ENCODE measurements at places on chromosomes 3 and 15. TPM values are rescaled to one million over a fixed set of nuclear protein-coding genes. Genes with fewer than 3 reads are reported as not detected.

DNA sequence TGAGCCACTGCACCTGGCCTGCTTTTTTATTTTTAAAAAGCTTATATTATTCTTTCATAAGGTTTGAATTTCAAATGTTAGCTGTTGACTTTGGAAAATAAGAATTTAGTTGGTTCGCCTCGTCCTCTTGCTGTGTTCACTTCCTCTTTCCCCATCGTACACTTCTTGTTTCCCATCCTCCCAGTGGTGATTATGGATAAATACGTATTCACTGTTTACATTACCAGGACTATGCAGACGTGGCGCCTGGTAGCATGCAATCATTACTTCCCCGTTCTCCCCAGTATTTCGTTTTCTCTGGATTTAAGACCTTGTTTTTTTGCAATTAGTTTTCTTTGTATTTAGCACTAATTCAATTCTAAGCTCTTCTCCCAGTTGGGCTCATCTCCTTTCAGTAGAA is 70.1 kb downstream of the LMLN start:
- peaks cover 15% of the 10 kb centered on the region for H3K4me1 ChIP-seq
- H3K27me3 ChIP-seq: peaks cover 2% of the 10 kb centered on the region
- H3K4me3 ChIP-seq: no peak overlapping the region
- no peaks in the 10 kb centered on the region for H3K36me3 ChIP-seq
- DNase-seq: no peak

DNA sequence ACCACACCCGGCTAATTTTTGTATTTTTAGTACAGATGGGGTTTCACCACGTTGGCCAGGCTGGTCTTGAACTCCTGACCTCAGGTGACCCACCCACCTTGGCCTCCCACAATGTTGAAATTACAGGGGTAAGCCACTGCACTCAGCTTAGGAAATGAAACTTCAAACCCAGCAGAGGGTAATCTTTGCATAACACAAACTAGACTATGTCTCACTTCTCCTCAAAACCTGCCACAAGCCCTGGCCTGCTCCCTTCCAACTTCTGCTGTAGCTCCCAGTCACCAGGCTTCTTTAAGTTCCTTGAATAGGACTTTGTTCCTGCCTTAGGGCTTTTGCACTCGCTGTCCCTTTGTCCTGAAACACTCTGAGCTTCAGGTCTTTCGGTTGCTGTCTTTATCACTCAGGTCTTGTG is 39.2 kb upstream of the SEMA4B start:
- H3K4me3 ChIP-seq: no peak overlapping the region
- H3K36me3 ChIP-seq: no peaks in the 10 kb centered on the region
- no peak overlapping the region for H3K27ac ChIP-seq
- H3K4me1 ChIP-seq: peaks cover 38% of the 10 kb centered on the region
- DNase-seq: no peak

- peak; percentile 68 for DNase-seq
- H3K36me3 ChIP-seq: no peaks in the 10 kb centered on the region
- H3K27me3 ChIP-seq: no peaks in the 10 kb centered on the region
- peak overlapping the region; percentile 47 for H3K4me3 ChIP-seq
- peaks cover 7% of the 10 kb centered on the region for H3K4me1 ChIP-seq
Measured at GRCh38 chr15:98311566-98312188, 336.7 kb upstream of the IGF1R start.

GRCh38 chr15:92166751-92167405 is 226.8 kb upstream of the ST8SIA2 start:
- peaks cover 21% of the 10 kb centered on the region for H3K4me1 ChIP-seq
- no peak overlapping the region for H3K4me3 ChIP-seq
- H3K27me3 ChIP-seq: peaks cover 8% of the 10 kb centered on the region
- DNase-seq: no peak
- H3K27ac ChIP-seq: no peak overlapping the region

DNA sequence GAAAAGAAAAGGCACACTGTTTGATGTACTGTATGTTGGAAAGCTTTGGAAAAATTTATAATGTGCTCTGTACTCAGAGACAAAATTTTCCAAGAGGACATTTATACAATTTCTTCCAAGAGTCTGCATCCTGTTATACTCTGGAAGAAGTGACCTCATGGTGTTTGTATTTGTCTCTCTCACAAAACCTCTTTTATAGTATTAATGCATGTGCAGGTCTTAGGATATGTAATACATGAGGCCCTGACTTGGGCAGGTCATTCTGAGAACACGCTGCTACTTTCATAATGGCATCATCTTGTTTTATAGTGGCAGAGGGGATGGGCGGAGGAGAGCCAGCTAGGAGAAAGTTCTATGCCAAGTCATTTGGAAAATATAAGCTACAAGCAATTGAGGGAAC is 72.0 kb upstream of the P3H2 start:
- no peak overlapping the region for H3K4me3 ChIP-seq
- H3K36me3 ChIP-seq: no peaks in the 10 kb centered on the region
- peaks cover 36% of the 10 kb centered on the region for H3K4me1 ChIP-seq

The CCR8 gene
- not detected for total RNA-seq

GRCh38 chr15:31324186-31324585 is 2.4 kb upstream of the KLF13 start:
- no peak overlapping the region for H3K4me3 ChIP-seq
- peaks cover 13% of the 10 kb centered on the region for H3K4me1 ChIP-seq
- peaks cover 14% of the 10 kb centered on the region for H3K27me3 ChIP-seq
- H3K27ac ChIP-seq: no peak overlapping the region

The CCR4 gene
- total RNA-seq: not detected

DNA sequence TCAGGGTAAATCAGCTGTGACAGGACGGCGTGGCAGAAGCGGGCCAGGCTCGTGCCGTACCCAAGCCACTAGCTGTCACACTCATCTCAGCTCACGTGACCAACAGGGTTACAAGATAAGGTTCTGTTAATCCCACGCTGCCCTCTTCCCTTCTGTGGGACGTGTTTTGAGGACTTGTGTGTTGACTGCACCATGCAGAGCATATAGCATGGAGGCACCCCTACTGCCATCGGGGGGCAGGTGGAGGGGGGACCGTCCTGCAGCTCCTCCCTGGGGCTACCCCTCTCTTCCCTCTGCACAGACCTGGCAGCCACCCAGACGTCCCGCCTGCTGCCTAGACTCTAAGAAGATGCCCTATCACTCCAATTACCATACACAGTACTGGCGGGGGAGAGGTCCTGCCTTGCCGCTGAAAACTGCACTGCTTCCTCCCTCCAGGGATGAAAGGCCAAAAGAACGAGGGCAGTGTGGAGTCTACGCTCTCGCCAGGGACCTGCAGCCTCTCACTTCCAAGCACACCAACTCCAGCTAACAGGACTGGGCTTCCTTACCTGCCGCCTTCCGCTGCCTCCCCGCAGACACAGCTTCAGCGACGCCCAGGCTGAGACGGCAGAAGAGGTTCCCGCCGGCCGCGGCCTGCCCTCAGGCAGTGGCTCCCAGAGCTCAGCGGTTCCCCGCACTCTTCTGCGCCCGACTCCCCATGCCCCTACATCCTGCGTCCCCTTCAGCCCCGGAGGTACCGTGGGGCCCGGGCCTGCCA is at the start of gene TNK2:
Gene TNK2 (minus strand): TSS at position 618 of the 760 bp plus-strand sequence. CDS start 19,963 bp downstream, outside the sequence.
- H3K27me3 ChIP-seq: no peaks in the 10 kb centered on the region
- H3K4me1 ChIP-seq: peaks cover 51% of the 10 kb centered on the region
- no peak for DNase-seq
- H3K36me3 ChIP-seq: 0 out of 2 replicates have a peak, but pooled peaks cover 5% of the 10 kb centered on the region
- H3K4me3 ChIP-seq: peak within 1 kb of the TSS; percentile 86

DNA sequence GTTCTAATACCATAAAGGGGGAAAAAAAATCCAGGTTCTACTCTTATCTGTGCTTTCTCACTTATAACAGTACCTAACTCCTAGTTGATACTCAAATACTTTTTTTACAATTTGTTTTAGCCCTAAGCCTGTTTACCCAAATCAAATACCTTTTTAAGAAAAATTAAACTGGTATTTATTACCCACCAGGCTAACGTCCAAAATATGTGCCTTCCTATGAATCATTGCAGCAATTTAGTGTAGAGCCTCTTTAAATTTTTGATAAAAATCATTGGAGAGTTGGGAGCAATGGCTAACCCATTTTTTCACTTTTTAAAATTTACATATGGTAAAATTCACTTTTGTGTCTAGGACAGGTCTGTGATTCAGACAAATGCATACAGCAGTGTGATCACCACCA is 27.9 kb downstream of the FILIP1L start:
- H3K27ac ChIP-seq: peak overlapping the region; percentile 83
- H3K36me3 ChIP-seq: no peaks in the 10 kb centered on the region
- peak; percentile 37 for DNase-seq
- peaks cover 74% of the 10 kb centered on the region for H3K4me1 ChIP-seq
- peak overlapping the region; percentile 67 for H3K4me3 ChIP-seq

GRCh38 chr15:42511007-42511391 is 15.6 kb downstream of the SNAP23 start:
- H3K36me3 ChIP-seq: peaks cover 23% of the 10 kb centered on the region
- H3K4me3 ChIP-seq: peak overlapping the region; percentile 63
- no peaks in the 10 kb centered on the region for H3K27me3 ChIP-seq
- peak overlapping the region; percentile 87 for H3K27ac ChIP-seq
- DNase-seq: peak; percentile 82

The KCNAB1 gene
- total RNA-seq: not detected

The ASB7 gene
- total RNA-seq: 11.4 TPM

- H3K27ac ChIP-seq: no peak overlapping the region
- H3K27me3 ChIP-seq: no peaks in the 10 kb centered on the region
- H3K4me3 ChIP-seq: no peak overlapping the region
- no peak for DNase-seq
- no peaks in the 10 kb centered on the region for H3K36me3 ChIP-seq
- no peaks in the 10 kb centered on the region for H3K4me1 ChIP-seq
Measured at GRCh38 chr15:43977072-43977884, 150.5 kb downstream of the WDR76 start.

GRCh38 chr3:158859362-158859761 is 57.5 kb downstream of the MFSD1 start:
- peaks cover 5% of the 10 kb centered on the region for H3K27me3 ChIP-seq
- no peak overlapping the region for H3K4me3 ChIP-seq
- no peak for DNase-seq
- no peaks in the 10 kb centered on the region for H3K4me1 ChIP-seq
- H3K27ac ChIP-seq: no peak overlapping the region

DNA sequence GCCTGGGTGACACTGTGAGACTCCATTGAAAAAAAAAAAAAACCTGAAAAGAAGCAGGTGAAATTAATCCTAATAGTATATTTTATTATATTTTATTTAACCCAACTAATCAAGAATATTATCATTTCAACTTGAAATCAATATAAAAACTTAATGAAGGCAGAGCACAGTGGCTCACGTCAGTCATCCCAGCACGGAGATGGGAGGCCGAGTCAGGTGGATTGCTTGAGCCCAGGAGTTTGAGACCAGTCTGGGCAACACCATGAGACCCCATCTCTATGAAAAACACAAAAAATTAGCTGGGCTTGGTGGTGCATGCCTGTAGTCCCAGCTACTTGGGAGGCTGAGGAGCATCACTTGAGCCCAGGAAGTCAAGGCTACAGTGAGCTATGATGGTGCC is 33.3 kb upstream of the SLC41A3 start:
- no peak for DNase-seq
- peaks cover 46% of the 10 kb centered on the region for H3K27me3 ChIP-seq
- H3K27ac ChIP-seq: no peak overlapping the region
- no peak overlapping the region for H3K4me3 ChIP-seq

The TRH gene
- not detected for total RNA-seq

DNA sequence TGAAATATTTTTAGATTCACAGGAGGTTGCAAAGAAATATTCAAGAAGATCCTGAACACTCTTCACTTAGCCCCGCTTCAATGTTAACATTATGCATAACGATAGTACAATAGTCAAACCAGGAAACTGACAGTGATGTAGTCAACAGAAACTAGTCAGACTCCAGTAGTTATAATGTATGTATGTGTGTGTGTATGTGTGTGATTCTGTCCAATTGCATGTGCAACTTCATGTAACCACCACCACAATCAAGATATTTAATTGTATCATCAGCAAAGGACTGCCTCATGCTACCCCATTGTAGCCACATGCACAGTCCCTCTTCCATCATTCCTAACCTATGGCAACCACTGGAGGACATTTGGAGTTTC is 77.9 kb downstream of the APBA2 start:
- H3K36me3 ChIP-seq: no peaks in the 10 kb centered on the region
- DNase-seq: no peak
- H3K4me1 ChIP-seq: peaks cover 15% of the 10 kb centered on the region
- H3K4me3 ChIP-seq: no peak overlapping the region
- H3K27me3 ChIP-seq: no peaks in the 10 kb centered on the region

The CA12 gene
- 8.3 TPM for total RNA-seq

DNA sequence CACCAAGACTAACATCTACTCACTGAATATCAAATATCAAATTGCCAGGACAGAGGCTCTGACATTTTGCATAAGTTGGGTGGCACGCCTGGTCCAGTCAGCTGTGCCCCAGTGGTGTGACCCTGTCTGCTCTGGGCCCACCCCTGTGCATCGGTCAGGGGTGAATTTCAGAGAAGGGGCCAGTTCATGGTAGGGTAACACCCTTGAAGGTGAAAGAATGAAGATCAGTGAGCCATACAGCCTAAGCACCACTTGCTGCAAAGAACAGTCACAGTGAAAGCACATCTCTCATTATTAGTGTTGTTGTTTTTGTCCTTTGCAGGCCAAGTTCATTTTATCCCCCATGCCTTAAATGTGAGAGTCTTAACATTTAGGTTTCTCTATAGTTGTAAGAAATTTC is 86.8 kb downstream of the MYRIP start:
- no peak for DNase-seq
- H3K4me1 ChIP-seq: no peaks in the 10 kb centered on the region
- no peaks in the 10 kb centered on the region for H3K36me3 ChIP-seq
- no peak overlapping the region for H3K27ac ChIP-seq

DNA sequence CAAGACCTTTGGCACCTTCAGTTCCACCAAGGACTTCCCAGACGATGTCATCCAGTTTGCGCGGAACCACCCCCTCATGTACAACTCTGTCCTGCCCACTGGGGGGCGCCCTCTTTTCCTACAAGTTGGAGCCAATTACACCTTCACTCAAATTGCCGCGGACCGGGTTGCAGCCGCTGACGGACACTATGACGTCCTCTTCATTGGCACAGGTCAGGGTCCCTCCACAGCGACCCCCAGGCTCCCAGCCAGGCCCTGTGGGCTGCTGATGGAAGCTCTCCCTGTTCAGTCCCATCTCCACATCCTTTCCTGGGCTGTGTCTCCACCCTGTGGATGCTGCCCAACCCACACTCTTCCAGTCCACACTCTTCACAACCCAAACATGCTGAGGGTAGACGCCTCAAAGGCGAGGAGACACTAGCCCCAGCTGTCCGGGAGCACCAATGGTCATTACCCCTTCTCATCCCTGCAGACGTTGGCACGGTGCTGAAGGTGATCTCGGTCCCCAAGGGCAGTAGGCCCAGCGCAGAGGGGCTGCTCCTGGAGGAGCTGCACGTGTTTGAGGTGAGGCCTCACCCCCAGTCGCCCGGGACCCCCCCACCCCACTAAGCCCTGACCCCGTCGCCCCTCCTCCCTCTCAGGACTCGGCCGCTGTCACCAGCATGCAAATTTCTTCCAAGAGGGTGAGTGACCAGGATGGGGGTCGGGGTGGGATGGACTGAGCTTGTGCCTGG is 4.3 kb upstream of the LSMEM2 start:
- H3K27me3 ChIP-seq: peaks cover 1% of the 10 kb centered on the region
- H3K4me1 ChIP-seq: peaks cover 35% of the 10 kb centered on the region
- H3K36me3 ChIP-seq: no peaks in the 10 kb centered on the region
- H3K4me3 ChIP-seq: no peak overlapping the region
- DNase-seq: peak; percentile 21

The CP gene
- total RNA-seq: not detected

All from HFFc6 (cell line).